ENCODE measurements at places on chromosomes 3 and 15.

DNA sequence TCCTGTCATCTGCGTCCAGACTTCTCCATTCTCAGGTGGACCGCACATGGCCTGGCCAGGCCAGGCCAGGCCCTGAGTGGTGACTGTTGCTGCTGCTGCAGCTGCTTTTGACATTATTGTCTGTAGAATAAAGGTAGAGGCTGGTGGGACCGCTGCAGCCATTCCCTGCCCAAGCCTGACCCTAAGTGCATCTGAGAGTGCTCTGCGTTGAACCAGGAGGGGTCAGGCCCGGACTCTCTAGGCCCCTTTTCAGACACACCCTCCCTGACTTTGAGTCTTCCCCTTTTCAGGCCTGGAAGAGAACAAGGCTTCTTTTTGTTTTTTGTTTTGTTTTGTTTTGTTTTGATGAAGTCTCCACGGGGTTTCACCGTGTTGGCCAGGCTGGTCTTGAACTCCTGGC is 54.6 kb upstream of the FLNB start:
- DNase-seq, result no peak

DNA sequence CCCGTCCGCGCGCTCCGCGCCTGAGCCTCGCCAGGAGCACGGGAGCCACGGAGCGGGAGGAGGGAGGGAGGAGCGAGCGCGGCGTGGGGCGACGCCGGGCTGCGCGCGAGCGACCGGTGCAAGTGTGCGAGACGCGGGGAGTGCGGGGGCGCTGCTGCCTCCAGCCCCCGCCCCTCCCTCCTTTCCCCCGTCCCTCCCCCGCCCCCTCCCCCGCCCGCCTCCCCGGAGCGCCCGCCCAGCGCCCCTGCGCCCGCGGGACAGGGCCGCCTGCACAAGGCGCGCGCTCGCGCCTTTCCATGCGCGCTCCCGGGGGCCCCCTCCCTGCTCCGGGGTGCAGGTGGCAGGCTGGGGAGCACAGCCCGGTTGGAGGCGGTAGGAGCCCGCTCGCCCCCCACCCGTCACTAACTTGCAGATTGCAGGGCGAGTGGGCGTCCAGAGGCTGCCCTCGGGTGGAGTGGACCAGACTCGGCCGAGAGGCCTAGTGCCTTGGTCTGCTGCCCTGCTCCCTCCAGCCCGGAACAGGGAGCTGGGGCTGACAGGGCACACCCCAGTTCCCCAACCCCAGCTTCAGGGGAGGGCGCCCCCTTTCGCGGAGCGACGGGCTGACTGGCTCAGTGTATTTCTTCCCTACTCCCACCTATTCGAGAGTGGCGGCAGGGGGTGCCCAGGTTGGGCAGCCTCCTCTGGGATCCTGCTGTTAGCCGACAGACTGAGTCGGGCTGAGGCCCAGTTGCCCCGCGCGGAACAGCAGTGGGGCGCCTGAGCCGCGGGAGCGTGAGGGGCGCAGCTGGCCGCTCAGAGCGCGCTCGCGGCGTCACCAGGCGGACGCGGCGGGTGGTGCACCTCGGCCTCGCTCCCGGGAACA is at the start of gene WNT7A:
TSS of gene WNT7A (minus strand) at position 126 of the 865 bp plus-strand sequence. CDS start 255 bp downstream, outside the sequence.
- peak; percentile 52 for DNase-seq

GRCh38 chr3:157522648-157523047 is 19.4 kb upstream of the VEPH1 start:
- DNase-seq, result no peak

DNA sequence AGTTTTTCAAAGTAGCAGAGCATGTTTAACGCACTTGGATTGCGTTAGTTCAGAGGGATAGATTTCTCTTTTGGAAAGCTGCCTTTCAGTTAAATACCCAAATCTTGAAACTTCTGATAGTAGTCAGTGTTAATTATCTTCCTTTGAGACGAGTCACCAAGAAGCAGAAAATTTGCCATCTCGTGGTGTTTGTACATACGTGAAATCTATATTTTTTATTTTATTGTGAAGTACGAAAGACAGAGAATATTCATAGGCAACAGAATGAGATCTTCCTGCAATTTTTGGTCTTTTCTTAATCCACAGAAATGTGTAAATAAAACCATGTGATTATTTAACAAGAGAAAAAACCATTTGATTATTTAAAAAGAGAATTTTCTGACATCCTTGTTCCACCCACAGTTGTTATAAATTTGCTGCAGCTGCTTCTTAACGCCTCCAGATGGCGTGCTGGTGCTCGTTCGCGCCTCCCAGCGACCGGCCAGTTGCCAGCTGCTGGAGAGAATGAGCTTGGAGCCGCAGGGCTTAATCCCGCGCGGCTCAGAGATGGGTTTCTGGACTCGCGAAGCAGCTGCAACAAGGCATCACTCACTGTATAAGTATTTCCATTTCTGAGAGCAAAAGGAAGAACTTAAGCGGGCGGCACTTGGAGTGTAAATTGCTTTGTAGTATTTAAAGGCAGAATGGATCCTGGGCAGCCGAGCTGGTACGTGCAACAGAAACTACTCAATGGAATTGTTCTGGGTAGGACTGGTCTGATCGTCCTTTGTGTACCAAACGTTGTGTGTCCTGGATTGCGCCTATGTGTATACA is 10.5 kb upstream of the SLITRK3 start:
- DNase-seq, result no peak

GRCh38 chr3:151347432-151347831 is 18.1 kb upstream of the P2RY13 start:
- no peak for DNase-seq

All from stimulated activated CD4-positive, alpha-beta T cell treated with anti-CD3 and anti-CD28 coated beads, Interleukin-15, amount 100 ng/mL, for 1 hour (primary cell).